ENCODE measurements at places on chromosomes 6 and 20.

DNA sequence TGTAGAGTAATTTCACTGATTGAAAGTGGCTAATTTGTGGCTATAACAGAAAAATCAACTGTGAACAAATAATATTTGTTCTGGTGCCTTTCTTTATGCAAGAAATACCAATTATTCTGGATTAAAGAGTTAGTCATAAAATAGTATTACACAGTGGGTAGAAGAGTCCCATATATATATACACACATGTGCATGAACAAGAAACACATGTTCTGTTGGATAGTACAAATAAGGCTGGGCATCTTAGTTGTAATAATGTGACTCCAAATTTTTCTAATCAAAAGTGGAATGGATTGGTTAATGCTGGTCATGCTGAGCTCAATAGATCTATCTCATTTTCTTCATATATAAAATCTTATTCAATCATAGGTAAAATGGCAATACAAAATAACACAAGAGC, 179.4 kb downstream of the OGFRL1 start:
- DNase-seq: no peak

DNA sequence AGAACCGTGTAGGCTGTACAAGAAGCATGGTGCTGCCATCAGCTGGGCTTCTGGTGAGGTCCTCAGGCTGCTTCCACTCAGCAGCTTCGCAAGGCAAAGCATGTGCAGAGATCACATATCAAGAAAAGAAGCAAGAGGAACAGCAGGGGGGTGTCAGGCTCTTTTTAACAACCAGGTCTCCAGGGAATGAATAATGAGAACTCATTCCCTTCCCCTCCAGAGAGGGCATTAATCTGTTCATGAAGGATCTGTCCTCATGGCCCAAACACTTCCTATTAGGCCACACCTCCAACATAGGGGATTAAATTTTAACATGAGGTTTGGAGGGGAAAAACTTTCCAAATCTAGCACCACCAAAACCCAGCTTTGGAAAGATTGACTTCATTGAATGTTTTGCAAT, 20.0 kb downstream of the GINM1 start:
- DNase-seq: peak; percentile 10

- no peak for DNase-seq
Measured at GRCh38 chr6:44105146-44105545, 22.1 kb downstream of the MRPL14 start.

DNA sequence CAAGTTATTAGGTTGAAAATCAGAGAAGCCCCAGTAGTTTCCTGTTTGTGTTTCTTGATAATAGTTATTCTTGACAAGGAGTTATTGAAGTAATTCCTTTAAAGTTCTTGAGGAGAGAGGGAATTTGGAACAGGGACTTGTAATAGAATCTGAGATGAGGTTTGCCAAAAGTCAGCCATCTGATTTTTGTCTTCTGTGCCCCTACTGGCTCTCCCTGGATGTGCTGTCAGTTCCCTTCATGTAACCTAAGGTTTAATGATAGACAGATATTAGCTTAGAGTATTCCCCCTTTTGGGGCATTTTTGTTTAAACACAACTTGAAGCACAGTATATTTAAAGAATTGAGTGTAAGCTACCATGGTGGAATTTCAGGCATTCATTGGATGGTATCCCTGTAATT, 71.4 kb downstream of the CARMIL1 start:
- no peak for DNase-seq

DNA sequence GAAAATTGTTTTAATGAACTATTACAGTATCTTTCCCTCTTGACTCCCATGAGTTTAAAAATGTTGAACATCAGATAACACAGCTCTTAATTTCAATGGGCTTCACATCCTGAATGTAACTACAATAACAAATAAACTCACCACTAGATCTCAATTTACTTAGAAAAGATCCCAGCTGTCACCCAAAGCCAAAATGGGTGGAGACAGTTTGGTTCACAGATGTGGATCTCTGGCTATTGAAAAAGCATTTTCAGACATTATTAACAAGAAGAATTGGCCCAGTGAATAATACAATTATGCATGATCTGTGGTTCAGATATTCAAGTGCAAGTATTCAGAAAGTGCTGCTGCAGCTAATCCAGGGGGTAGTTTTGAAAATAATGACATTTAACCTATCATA, 184.7 kb upstream of the RALGAPA2 start:
- no peak for DNase-seq

DNA sequence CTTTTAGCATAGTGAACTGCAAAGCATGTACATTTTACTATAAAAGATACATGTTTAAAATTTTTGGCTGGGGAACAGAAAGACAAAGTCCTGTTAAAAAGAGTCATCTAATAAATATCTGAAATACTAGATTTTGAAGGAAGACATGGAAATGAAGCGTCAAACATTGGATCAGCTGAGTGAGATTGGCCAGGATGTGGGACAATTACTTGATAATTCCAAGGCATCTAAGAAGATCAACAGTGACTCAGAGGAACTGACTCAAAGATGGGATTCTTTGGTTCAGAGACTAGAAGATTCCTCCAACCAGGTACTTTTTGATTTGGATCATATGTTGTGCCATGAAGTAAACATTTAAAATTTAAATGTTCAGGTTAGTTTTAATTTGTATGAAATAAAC, 162.3 kb downstream of the UTRN start:
- DNase-seq: no peak

DNA sequence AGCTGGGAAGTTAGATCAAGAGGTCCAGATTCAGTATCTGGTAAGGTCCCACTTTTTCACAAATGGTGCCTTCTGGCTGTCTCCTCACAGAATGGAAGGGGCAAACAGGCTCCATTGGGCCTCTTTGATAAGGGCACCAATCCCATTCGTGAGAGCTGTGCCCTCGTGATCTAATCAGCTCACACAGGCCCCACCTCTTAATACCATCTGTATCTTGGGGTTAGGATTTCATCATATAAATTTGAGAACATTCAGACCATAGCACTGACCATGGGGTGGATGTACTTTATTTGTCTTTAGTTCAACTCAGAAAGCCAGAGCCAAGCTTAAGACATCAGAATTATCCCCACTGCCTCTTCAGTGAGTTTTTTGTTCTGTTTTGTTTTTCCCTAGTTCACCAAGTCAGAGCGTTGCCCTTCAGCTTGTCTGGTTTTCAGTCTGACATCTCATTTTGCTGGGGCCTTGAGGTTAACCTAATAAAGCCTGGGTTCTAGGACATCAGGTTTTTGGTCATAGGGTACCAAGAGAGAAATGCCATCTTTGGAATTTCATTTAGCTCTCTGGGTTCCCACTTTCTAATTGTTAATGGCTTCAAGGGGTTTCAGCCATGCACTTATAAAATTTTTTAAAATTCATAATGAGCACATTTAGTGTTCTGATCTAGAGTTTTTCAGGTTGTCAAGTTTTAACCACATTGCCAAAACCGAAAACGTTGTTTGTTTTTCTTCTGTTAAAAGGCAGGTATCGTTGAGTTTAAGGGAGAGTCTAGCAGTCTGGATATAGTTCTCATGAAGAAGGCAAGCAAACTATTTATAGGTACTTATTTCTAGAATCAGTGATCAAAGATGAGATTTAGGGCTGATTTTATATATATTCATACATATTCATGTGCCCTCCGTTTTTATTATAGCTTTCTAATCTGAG, 19.0 kb downstream of the SENP6 start:
- no peak for DNase-seq

GRCh38 chr20:59740621-59741020, 136.3 kb downstream of the PHACTR3 start:
- DNase-seq: no peak

DNA sequence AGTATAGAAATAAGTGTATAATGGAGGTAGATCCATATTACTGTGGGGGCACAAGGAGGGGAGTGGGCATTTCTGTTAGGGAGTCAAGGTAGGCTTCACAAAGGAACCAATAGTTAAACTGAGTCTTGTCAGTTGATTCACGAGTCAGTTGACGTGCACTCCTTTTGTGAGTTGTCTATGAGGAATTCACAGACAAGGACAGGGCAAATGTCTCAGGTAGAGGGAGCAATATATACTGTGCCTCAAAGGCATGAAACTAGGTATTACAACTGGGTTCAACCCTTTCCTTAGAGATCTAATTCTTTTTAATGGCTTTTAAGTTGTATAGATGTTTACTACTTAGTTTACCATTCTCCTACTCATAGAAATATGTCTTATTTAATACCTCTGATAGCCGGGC, 11.0 kb downstream of the TMEM14C start:
- no peak for DNase-seq

DNA sequence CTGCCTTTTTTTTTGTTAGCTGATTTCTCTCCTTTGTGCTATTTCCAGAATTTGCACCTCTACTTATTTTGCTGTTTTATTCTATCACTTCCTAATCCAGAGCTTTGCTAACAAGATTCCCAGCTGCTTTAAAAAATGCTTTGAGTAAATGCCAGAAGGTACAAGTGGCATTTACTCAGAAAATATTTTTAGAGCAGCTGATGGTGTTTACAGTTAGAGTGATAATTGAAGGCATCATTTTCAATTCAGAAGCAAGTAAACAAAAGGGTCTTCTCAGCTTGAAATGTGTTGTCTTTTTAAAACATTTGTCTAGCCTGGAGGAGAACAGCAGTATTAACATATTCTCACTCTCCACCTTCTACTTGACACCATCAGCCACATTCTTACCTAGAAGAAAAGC, 99.9 kb downstream of the OTOR start:
- no peak for DNase-seq

GRCh38 chr20:63027922-63028389, 21.2 kb upstream of the BHLHE23 start:
- DNase-seq: no peak

- no peak for DNase-seq
Measured at GRCh38 chr6:63504777-63505384, 67.4 kb upstream of the LOC128125822 start.

GRCh38 chr6:33136310-33136900, 55.9 kb downstream of the COL11A2 start:
- no peak for DNase-seq

DNA sequence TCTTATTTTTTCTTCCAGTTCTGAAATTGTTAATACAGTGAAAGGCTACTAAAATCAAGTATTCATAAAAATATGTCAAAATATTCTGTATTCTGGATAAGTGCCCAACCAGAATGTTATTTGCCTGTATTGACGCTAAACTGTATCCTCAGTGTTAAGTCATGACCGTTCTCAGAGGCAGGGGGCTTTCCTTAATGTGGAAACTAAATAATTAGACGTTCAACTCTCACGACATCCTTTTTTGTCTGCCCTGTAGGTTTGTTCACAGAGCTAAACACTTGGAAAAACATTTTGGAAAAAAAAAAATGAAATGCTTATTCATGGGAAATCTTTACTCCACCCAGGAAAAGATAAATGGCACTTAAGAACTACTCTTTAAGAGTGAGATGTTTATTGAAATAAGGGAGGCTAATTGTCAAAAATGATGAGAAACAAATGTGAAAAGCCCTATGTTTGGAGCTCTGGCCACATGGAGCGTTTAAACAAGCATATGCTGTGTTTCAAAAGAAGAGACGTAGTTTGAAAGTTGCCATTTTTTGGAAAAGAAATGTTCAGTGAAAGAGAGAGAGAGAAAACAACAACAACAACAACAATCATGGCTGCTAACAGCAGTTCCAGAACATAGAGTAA, 453.1 kb upstream of the MARCKS start:
- DNase-seq: no peak

DNA sequence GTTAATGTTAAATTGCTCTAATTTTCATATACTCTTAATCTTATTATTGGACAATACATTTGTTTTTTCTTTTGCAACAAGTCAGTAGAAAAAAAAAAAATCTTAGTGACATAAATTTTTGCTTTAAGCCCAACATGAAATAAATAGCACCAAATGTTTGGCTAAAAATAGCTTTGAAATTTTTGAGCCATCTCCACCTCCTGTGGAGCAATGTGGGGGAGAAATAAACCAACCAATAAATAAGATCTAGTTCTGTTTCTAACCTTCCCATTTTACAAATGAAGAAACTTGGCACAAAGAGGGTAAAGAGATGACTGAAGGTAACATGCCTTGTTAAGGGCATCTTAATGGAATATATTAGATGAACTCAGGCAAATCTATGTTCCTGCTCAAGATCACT, 91.4 kb downstream of the PRKN start:
- no peak for DNase-seq

DNA sequence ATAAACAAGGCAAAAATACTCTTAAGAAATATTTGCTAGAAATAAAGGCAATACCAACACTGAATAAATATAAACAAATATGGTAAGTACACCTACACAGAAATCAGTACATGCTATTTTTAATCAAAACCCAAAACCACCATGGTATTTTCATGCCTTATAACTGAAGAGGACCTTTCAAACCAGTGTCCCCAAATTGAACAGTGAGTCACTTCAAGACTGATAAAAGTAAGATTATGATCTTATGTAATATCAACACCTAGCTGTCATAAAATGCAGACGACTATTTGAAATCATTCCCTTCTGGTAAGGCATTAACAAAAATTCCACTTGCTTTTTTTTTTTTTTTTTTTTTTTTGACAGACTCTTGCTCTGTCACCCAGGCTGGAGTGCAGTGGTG, 156.8 kb upstream of the RUNX2 start:
- no peak for DNase-seq

DNA sequence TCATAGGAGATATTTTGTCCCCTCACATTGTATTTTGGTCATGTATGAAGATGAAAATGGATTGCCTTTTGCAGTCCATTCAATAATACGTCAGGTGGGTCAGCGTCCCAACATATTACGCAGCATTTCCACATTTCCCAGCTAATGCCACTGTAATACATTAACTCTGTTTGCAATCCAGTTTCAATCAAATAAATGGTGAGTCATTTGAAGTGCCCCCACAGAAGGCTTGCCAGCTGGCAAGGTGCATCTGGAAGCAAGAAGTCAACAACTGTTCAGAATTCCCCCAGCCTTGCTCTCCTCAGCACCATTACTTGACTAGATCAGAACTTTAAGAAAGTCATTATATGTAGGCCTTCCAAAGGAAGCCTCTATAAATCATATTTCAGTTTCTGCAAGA, 50.4 kb downstream of the PHACTR1 start:
- no peak for DNase-seq

DNA sequence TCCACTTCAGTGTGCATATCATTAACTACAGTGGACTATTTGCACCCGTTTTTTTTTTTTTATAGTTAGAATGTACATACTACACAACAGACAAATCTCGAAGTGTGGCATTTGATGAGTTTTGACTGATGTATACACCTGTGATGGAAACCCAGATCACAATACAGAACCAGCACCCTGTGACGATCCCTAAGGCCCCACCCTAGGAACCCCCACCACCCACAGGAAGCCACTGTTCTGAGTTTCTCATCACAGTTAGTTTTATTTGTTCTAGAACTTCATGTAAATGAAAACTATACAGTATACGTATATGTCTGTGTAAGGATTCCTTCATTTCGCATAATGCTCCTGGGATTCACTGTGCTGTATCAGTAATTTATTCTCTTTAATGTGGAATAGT, 102.8 kb downstream of the IRF4 start:
- no peak for DNase-seq

GRCh38 chr6:148678682-148679081, 68.1 kb upstream of the UST start:
- DNase-seq: no peak

DNA sequence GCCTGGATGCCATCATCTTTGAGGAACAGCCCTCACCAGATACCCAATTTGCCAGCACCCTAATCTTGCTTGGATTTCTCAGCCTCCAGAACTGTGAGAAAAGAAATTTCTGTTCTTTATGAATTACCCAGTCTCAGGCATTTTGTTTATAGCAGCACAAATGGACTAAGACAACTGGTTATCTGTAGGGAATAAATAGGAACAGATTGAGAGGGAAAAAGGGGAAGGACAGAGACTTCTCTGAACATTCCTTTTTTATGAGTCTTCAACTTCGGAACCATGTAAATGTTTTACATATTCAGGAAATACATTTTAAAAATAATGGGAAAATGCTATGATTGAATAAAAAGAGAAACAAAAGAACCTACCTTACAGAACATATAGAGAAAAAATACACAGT, 20.9 kb downstream of the KCTD20 start:
- no peak for DNase-seq
